ENCODE measurements at places on chromosomes 3 and 15. TPM values are rescaled to one million over a fixed set of nuclear protein-coding genes. Genes with fewer than 3 reads are reported as not detected.

GNAT1 gene
- not detected for total RNA-seq

PTX3 gene
- total RNA-seq, result 0.57 TPM

PEX11A gene
- total RNA-seq, result 4.8 TPM

ZPLD1 gene
- total RNA-seq, result not detected

CHRM5 gene
- total RNA-seq, result not detected

ADGRG7 gene
- total RNA-seq, result not detected

ANKUB1 gene
- total RNA-seq, result not detected

CHRNA7 gene
- total RNA-seq, result 1.1 TPM

DZIP1L gene
- total RNA-seq, result 17.4 TPM

NUDT16 gene
- total RNA-seq, result 7.5 TPM

CHMP2B gene
- 38.9 TPM for total RNA-seq

HHLA2 gene
- not detected for total RNA-seq

CCR8 gene
- total RNA-seq, result not detected

GP9 gene
- not detected for total RNA-seq

PRSS50 gene
- not detected for total RNA-seq

GRM2 gene
- total RNA-seq, result 0.57 TPM

CCR9 gene
- total RNA-seq, result not detected

SPATA12 gene
- not detected for total RNA-seq

NPAP1 gene
- total RNA-seq, result not detected

LYZL4 gene
- total RNA-seq, result not detected

SLC6A20 gene
- 0.04 TPM for total RNA-seq

SV2B gene
- 0.04 TPM for total RNA-seq

ANKRD34C gene
- total RNA-seq, result not detected

KBTBD13 gene
- not detected for total RNA-seq

C3orf70 gene
- total RNA-seq, result 1.9 TPM

ACKR4 gene
- total RNA-seq, result 0.88 TPM

CD86 gene
- 1.6 TPM for total RNA-seq

PAQR5 gene
- total RNA-seq, result 16.0 TPM

SENP8 gene
- total RNA-seq, result 1.5 TPM

RTP1 gene
- not detected for total RNA-seq

ABHD17C gene
- total RNA-seq, result 37.1 TPM

KIF15 gene
- 3.2 TPM for total RNA-seq

CDHR4 gene
- total RNA-seq, result not detected

STAC gene
- 0.15 TPM for total RNA-seq

ADIPOQ gene
- not detected for total RNA-seq

AMOTL2 gene
- total RNA-seq, result 99.0 TPM

LRRC31 gene
- total RNA-seq, result not detected

FRMD5 gene
- total RNA-seq, result 0.19 TPM

FBXW12 gene
- total RNA-seq, result not detected

LEKR1 gene
- 1.1 TPM for total RNA-seq

MCF2L2 gene
- 1.4 TPM for total RNA-seq

SCN5A gene
- 0.18 TPM for total RNA-seq

FAM174B gene
- 1.4 TPM for total RNA-seq

MYD88 gene
- 42.5 TPM for total RNA-seq

DOCK3 gene
- 1.7 TPM for total RNA-seq

CDV3 gene
- 94.5 TPM for total RNA-seq

IL12A gene
- 27.0 TPM for total RNA-seq

CGNL1 gene
- 11.1 TPM for total RNA-seq

DUOX1 gene
- 145 TPM for total RNA-seq

ANKRD63 gene
- total RNA-seq, result not detected

MRPL47 gene
- total RNA-seq, result 29.4 TPM

LPP gene
- total RNA-seq, result 68.7 TPM

Measured in esophagus squamous epithelium (tissue), 5 donors.